ENCODE measurements at places on chromosomes 3 and 15.

DNA sequence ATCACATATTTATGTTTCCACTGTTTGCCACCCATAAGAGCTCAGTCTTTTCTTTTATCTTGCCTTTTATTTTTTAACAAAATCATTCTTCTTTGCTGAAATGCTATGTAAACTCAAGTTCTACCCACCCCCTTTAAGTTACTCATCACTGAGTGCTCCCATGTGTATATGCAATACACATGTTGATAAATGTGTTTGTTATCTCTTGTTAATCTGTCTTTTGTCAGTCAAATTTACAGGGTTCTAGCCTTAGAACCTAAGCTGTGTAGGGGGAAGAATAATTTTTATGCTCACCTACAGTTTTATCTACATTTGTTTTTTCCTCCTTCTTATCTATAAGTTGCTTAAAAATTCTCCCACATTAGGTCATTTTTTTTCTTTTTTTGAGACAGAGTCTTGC is 1195.9 kb downstream of the ROBO2 start:
- no peak for DNase-seq

DNA sequence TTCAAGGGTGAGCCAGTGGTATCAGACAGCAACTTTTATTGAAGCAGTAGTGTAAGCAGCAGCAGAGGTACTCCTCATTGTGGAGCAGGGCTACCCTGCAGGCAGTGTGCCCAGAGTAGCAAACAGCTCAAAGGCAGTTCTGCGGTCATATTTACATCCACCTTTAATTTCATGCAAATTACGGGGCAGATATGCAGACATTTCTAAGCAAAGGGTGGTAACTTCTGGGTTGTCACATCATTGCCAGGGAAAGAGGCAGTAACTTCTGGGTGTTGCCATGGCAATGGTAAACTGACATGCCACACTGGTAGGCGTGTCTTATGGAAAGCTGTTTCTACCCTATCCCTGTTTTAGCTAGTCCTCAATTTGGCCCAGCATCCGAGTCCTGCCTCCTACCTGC is 46.5 kb upstream of the CLDN18 start:
- no peak for DNase-seq

DNA sequence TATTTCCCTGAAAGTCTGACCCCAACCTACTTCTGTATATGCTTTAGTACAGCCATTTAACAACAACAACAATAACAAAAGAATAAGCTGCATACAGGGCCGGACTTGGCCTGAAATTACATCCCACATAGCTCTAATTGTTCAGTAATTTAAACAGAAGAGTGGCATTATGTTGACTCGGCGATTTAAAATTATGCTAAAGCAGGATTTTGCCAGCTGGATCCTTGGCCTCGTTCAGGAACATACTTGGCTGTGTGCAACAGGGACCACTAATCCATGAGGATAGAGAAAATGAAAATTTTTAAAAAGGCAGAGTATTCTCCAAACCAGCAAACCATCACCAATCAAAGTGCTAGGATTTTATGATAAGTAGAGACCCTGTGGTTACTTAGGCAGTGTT is 433.1 kb upstream of the RBMS3 start:
- DNase-seq, result no peak

DNA sequence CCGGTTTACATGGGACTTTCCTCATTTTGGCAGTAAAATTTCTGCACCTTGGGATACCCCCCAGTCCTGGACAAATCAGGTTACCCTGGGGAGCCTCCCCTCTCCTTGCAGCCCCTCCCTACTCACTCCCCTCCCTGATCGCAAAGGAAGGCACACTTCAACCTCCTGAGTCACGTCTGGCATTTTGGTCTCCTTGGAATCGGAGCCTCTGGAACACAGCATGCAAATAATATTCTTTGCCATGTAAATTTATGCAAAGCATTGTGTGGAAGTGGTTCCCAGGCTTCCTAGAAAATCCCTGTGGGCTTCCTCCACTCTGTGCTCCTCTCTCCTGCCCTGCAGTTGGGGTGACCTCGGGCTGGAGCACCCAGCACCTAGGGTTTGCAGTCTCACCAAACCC is 11.6 kb downstream of the SCN5A start:
- no peak for DNase-seq

GRCh38 chr3:128133273-128133883 is 9.8 kb upstream of the RUVBL1 start:
- no peak for DNase-seq

DNA sequence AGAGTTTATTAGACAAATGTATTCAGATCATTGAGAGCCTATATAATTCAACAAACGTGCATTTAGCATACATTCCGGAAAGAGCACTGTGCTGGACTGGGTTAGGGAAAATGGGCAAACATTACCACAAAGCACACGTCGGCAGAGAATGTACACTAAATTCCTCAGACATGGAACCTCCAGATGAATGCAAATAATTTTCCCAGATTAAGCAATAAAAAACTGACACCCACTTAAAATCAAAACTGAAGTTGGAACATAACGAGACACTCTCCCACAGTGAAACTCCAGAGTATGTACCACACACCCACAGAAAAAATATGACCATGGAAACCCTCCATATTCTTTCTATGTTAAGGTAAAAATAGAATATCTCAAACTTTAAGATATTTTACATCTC is 4.8 kb downstream of the SECISBP2L start:
- DNase-seq, result no peak

GRCh38 chr15:23570486-23570885 is 5.0 kb downstream of the MKRN3 start:
- DNase-seq, result no peak
